Forelimb muscle (tissue), 1 donor: ENCODE measurements at places on chromosomes 2 and 18.
A peak's percentile ranks its signal among the peaks of the same experiment; 100 is the strongest.

- no peak for DNase-seq
These were observed 214.6 kb downstream of the TRIB2 start for GRCh38 chr2:12931186-12931844.

- DNase-seq, result no peak
These were observed 739 bp downstream of the PKDCC start for GRCh38 chr2:42048299-42049220.

DNA sequence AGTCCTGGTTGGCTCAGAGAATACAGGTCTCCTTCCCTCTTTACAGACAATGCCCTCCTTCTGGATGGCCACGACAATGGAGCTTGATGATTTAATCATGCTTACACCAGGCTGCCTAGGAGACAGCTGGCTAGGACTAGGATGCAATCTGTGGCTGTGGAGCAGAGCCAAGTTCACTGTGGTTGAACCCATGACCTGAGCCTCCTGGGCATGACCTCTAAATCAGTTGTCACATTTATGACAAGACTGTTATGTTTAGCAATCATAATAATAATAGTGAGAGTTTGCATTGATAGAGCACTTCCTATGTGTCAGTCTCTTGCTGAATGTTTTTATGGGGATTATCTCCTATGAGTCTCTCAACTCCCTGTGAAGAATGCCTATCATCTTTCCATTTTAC, 244.1 kb downstream of the ICOS start:
- no peak for DNase-seq

- DNase-seq, result no peak
These were observed 45.8 kb upstream of the PUM2 start for GRCh38 chr2:20396356-20397000.

GRCh38 chr2:6218926-6219325, 526.7 kb downstream of the SOX11 start:
- DNase-seq, result no peak

DNA sequence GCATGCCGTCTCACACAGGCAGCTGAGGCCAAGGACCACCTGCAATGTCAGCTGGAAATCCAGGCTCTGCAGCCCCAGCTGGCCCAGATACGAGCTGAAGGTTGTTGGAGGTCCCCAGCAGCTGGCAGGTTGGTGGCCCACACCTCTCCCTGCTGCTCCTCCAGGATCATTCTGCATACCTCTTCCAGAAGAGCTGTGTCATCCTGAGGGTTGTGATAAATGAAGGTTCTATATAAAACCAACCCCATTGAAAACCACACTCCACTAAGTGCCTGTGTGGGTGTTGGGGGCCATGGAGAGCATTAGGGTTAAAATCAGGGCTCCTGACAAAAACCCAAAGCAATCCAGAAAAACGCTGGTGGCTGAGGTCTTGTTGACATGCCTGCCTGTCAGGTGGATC, 50.4 kb downstream of the C1QL2 start:
- DNase-seq, result no peak

DNA sequence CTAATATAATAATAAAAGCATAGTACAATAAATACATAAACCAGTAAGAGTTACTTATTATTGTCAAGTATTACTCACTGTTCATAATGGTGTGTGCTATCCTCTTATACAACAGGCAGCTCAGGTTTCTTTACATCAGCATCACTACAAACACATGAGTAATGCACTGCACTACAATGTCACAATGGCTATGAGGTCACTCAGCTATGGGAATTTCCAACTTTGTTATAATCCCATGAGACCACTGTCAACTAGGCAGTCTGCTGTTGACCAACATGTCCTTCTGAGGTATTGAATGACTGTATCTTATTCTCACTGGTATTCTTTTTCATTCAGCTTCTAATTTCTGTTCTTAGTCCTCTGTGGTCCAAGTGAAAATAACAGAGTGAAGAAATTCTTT, 250.4 kb upstream of the DSEL start:
- DNase-seq, result no peak

DNA sequence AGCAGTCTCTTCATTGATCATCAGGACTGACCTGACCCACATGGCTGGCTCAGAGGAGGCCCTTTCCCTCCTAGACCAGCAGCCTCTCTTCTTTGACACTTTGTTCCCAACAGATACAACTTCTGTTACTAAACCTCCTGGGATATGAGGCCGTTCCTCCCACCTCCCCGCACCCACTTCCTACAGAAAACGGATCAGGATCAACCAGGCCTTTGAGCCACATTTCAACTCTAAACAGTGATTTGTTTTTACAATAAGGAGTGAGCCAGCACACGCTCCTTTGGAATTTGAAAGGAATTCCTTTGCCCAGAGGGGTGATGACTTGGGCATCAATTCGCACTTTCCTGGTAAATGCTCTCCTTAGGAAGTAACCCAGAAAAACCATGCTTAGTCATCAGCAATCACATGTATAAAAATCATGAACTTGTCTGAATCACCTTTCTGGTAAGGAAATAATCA, 180.4 kb downstream of the FAM124B start:
- no peak for DNase-seq

DNA sequence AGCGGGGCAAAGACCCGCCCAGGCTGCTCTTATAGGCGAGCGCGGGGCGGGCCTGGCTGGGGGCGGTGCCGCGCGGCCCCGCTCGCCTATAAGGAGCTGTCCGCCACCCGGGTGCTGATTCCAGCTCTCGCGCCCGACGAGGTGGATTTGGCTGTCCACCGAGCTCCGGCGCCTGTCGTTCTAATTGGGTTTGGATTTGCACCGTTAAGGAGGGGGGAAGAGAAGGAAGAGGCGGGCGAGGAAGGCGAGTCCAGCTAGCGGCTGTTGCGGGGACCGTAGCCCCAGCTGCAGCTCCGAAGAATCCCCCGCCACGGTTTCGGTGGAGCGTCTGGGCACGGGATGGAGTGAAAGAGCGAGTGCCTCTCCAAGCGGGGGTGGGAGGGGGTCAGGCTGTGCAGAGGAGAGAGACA, at the start of gene CNTNAP5:
TSS of gene CNTNAP5 (plus strand) at position 117 of the 410 bp plus-strand sequence. CDS start 364 bp downstream, outside the sequence.
- DNase-seq, result no peak

DNA sequence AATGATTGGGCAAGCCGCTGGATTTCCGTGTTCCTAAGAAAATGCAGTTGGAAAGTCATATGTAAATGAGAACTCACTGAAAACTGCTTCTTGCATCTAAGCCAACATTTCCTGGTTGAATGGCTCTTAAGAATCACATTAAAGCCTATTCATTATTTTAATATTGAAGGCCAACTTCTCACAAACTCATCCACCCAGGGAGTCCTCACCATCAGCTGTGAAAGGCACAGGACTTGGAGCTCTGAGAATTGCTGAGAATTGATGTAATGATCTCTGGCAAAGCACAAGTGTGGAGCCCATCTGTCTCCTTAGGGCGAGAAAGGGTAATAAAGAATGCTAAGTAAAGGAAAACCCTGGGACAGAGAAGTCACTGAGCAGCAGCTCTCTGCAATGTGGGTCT, 55.9 kb upstream of the APCDD1 start:
- DNase-seq, result no peak

- DNase-seq, result no peak
These were observed 41.7 kb downstream of the KIAA2012 start for GRCh38 chr2:202114795-202115194.

DNA sequence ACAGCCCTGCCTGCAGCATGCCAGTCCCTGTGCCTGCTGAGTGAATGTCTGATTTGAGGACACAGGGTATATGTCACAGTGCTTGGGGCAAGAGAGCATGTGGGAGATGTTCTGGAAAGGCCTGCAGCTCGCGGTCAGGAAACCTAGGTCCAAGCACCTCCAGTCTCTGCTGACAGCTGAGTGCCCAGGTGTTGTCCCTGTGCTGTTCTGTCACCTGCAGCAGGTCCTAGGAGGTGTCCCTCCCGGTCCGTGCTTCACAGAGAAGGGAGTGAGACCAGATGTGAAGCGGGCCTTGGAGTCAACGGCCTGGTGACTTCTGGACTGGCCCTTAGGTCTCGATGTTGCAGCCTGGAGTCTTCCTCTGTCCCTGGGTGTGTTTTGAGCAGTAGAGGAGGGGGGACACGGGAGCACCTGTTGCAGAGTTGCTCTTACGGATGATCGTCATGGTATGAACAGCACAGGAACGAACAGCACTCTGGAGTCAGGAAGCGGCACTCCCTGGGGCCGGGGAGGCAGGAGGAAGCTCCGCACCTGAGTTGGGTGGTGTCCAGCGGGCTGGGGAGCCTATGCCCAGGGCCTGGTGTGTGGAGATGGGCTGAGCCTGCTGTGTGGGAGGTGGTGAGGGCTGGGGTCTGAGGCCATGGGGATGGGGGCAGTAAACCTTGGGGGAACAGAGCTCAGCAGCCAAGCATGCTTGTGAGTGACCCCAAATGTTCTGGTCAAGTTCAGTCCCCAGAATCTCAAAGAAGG, 21.6 kb upstream of the ARHGEF4 start:
- DNase-seq, result no peak

- DNase-seq, result no peak
These were observed 174.1 kb downstream of the NOL4 start for GRCh38 chr18:34050661-34051060.

- DNase-seq, result no peak
These were observed 18.4 kb downstream of the TFCP2L1 start for GRCh38 chr2:121266543-121267106.

DNA sequence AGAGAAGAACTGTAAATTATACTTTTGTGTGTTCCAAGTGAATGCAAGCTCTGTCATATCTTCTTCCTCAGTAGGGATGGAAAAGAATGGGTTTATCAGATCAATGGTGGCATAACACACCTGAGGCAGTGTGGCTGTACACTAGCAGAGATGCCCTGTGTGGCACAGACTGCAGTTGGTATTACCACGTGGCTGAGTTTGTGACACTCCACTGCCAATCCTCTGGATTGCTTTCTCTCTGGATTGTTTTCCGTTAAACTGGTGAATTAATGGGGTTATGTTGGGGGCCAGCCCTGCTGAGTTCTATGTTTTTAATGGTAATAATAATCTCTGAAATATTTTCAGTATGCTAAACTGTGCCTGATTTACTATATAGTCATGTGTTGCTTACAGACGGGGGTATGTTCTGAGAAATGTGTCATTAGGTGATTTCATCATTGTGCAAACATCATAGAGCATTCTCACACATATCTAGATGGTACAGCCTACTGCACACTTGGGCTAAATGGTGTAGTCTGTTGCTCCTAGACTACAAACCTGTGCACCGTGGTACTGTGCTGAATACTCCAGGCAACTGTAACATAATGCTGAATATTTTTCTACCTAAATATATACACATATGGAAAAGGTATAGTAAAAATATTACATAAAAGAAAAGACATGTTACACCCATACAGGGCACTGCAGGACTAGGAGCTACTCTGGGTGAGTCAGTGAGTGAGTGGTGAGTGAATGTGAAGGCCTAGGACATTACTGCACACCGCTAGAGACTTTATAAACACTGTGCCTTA, 84.7 kb upstream of the ST6GAL2 start:
- no peak for DNase-seq

DNA sequence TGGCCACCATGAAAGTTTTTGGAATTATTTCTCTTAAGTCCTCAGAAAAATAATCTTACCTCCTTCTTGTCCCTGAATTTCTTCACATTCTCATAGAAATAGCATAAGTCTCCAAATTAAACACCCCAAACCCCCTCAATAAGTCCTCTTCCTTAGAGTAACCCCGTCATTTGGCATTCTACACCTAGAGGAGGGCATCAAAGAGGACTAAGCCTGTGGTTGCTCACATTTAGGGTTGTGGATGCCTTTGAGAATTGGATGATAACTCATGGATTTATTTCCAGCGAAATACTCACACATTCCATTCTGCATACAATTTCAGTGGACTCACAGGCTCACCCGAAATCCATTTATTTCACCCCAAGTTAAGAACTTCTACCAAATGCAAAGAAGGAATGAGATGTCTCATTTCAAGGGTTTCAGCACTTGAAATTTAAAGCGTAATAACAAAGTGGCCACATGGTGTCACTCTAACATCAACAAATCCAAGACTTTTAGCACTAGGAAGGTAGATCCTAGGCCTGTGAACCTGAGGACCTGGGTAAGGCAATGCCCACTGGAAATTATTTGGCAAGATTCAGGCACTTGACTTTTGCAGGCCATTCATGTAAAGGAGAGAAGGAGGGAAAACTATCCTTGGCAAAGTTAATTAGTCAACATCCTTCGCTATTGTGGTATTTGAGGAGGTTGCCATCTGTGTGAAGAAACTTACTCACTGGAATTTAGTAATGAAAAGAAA, 24.6 kb downstream of the DYTN start:
- DNase-seq, result peak; percentile 41

DNA sequence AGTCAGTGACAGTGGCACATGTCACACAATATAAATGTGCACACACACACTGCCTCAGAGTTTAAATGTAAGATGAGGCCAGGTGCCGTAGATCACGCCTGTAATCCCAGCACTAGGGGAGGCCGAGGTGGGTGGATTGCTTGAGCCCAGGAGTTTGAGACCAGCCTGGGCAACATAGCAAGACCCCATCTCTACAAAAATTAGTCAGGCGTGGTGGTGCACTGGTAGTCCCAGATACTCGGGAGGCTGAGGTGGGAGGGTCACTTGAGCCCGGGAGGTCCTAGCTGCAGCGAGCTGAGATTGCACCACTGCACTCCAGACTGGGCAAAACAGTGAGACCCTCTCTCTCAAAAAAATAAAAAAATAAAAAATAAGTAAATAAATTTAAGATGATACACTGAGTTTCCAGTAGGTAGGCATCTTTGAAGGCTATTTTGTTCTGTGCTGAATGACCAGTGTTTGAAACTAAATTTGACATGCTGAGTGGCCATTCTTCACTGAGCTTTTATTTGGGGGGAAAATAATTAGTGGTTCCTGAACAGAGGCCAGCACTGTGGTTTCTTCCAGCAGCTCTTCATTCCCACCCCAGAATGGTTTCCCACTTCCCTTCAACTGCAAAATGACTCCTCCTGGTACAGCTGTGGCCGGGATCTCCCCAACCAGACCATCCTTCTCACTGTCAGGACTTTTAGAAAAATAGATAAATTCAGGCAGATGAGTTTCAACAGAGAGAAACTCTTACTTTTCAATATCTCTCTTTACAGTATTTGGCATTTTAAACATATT, 44.9 kb downstream of the PSMG2 start:
- DNase-seq, result no peak

DNA sequence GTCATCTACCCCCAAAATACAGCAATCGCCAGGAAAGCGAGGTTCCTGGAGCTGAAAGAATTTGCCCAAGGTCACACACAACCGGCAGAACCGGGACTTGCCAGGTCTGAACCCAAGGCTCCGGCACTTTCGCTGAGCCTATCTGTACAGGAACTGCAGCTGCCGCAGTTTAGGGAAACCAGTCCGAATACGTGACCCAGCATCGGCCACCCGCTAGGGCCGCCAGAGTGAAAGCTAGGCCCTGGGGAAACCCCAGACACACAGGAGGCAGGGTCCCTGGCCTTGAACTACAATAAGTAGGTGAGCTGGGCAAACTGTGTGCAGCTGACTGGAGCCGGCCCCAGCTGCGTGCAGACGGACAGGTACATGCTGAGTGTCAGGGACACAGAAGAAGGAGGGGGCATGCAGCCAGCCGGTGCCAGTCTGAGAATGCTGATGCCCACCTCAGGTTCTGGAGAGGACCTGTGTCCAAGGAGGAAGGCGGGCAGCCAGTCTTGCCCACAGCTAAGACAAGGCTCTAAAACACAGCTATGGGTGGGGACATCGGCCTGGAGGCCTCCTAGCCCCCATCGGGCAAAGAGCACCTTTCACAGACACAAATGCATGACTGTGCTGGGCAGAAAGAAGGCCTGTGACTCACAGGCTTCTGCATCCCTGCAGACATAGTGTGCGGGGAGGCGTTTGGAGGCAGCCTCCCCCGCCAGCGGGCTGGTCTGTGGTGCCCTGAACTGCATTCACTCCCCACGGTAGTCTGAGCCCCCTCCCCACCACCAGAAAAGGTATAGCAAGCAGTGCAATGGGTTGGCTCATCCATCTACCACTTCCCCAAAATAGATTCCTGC, 107.4 kb upstream of the ID2 start:
- DNase-seq, result no peak

GRCh38 chr2:207716056-207716455, 4.6 kb downstream of the CCNYL1 start:
- no peak for DNase-seq

GRCh38 chr2:59276033-59276432, 1034.9 kb upstream of the FANCL start:
- DNase-seq, result no peak
